ENCODE measurements at places on chromosomes 7 and 10.

GRCh38 chr7:101222275-101222830 lies 4.4 kb downstream of the ZNHIT1 start:
- no peak for DNase-seq

- no peak for DNase-seq
Measured at GRCh38 chr10:15118615-15119014, 21.5 kb downstream of the RPP38 start.

GRCh38 chr7:116952635-116953371 lies 498 bp upstream of the ST7 start:
- DNase-seq, result no peak

GRCh38 chr10:72712136-72712535 lies 20.2 kb downstream of the MCU start:
- no peak for DNase-seq

Data from non-pigmented ciliary epithelial cell (primary cell).